Spinal cord (tissue), 10 donors: ENCODE measurements at places on chromosomes 4 and X. TPM values are rescaled to one million over a fixed set of nuclear protein-coding genes. Genes with fewer than 3 reads are reported as not detected.

The TBC1D1 gene
- total RNA-seq = 49.8 TPM

The CHRDL1 gene
- 13.5 TPM for total RNA-seq

The BTK gene
- 7.3 TPM for total RNA-seq

The REELD1 gene
- 0.11 TPM for total RNA-seq

The HERC5 gene
- 6.8 TPM for total RNA-seq

The SPANXN4 gene
- total RNA-seq = not detected

The SPATA4 gene
- total RNA-seq = 0.50 TPM

The CLTRN gene
- 2.0 TPM for total RNA-seq

The IQCM gene
- not detected for total RNA-seq

The ZMAT1 gene
- total RNA-seq = 12.8 TPM

The POU4F2 gene
- 0.72 TPM for total RNA-seq

The MAGEA2B gene
- total RNA-seq = not detected

The NHSL2 gene
- total RNA-seq = 19.2 TPM

The TRPC3 gene
- 4.8 TPM for total RNA-seq

The RBM47 gene
- total RNA-seq = 13.6 TPM

The SPANXB1 gene
- total RNA-seq = not detected

The TIGD4 gene
- total RNA-seq = 6.1 TPM

The KCTD8 gene
- 12.8 TPM for total RNA-seq

The HMX1 gene
- 2.9 TPM for total RNA-seq

The IL3RA gene
- 9.3 TPM for total RNA-seq

The PCDH19 gene
- total RNA-seq = 31.2 TPM

The HSFX4 gene
- not detected for total RNA-seq

The CHIC1 gene
- total RNA-seq = 34.9 TPM
